ENCODE measurements at places on chromosomes 6 and 20.

DNA sequence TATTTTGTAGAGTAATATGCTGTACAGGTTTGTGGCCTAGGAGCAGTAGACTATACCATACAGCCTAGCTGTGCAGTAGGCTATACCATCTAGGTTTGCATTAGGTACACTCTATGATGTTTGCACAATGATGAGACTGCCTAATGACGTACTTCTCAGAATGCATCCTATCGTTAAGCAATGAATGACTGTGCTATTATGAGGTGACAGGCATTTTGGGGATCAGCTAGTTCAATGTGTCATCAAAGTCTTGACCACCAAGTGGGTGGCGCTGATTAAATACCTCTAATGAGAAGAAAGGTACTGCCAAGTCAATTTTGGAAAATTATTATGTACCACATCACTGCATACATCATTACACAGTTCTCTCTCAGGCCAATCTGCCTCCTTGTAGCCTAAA, 190.2 kb downstream of the BACH2 start:
- no peak for DNase-seq

- no peak for DNase-seq
These were observed 49.6 kb upstream of the PTPRK start for GRCh38 chr6:128569732-128570679.

DNA sequence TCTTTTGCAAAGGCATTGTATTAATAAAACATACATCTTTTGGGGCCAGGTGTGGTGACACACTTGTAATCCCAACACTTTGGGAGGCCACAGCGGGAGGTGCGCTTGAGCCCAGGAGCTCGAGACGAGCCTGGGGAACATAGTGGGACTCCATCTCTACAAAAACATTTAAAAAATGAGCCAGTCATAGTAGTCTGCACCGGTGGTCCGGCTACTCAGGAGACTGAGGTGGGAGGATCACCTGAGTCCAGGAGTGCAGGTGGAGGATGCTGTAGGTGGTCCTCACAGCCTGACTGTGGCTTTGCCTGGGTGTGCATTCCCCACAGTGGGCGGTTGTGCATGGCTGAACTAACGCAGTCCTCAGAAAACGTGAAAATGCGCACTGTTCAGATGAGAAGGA, 162.5 kb downstream of the DLL1 start:
- DNase-seq, result no peak

GRCh38 chr20:51460569-51461265, 81.8 kb downstream of the NFATC2 start:
- DNase-seq, result peak; percentile 57

- DNase-seq, result no peak
These were observed 68.5 kb downstream of the LYRM4 start for GRCh38 chr6:5192135-5192794.

DNA sequence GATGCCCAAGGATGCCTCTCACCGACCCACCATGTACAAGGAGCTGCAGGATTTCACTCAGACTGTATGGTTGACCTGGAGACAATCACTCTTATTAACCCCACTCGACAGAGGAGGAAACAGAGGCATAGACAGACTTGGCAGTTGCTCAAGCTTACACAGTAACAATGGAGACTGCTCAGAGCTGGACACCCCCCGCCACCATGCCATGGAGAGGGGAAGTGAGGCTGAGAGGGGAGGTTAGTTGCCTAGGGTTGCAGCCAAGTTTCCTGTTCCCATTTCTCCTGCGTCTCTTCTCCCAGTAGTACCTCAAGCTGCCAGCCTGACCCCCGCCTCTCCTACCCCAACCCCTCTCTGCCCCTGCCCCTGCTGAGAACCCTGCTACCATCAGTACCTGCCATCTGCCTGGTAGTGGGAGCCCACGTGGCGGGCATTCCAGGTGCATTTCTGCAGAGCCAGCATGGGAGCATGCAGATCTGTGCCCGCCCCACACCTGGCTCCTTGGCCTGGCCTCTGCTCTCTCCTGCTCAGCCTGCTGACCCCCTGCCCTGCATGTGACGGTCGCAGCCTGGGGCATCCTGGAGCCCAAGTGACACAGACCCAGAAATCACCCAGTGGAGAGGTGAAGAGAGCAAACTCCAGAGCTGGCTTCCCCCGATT, 157.7 kb downstream of the PREX1 start:
- DNase-seq, result peak; percentile 93

GRCh38 chr6:30163090-30163917, at the start of gene TRIM15:
Gene TRIM15 (plus strand): TSS chr6:30163546. CDS start chr6:30163685, 139 bp downstream.
- DNase-seq, result no peak

DNA sequence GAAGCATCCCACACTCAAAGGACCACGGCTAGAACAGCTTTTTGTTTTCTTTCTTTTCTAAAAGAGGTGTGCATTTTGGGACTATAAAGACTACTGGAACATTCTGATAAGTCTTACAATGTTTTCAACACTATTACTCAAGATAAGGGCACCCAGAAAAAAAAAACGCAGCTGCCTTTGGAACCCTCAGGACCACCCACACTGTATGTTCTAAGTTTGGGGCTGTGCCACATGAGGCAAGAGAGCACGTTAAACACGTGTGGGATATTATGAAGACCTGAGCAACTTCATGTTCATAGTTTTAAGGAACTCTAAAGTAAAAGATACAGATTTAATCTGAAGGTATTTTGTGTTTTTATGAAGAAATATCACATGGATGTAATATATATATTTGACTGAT, 204.6 kb downstream of the FOXC1 start:
- DNase-seq, result no peak

All from RPMI8226 (cell line).